Activated CD8-positive, alpha-beta memory T cell treated with anti-CD3 and anti-CD28 coated beads, Interleukin-2, amount 10 ng/mL, durations not matched to agents 7 days and 5 days (primary cell): ENCODE measurements at places on chromosomes 4 and X.

GRCh38 chr4:176989186-176989585 lies 196.5 kb upstream of the VEGFC start:
- no peak for DNase-seq

GRCh38 chrX:87679849-87680248 lies 162.2 kb downstream of the KLHL4 start:
- no peak for DNase-seq

DNA sequence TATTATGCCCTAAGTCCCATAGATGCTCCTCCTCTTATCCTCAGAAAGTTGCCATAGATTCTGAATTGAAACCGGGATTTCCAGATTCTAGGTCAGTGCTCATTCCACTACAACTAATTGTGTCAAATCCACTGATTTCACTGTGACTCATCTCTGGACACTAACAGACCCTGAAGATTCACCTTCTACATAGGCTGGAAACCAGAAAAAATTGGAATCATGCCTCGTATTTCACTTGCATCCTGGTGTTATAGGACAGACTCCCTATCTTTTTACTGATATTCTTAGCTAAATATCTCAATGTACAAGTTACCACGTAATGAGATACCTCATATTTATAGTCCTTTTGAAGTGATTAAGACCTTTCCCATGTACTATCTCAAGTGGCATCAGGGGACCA lies 36.7 kb downstream of the CLNK start:
- DNase-seq = no peak

GRCh38 chr4:103429283-103429682 lies 231.1 kb upstream of the CENPE start:
- no peak for DNase-seq

DNA sequence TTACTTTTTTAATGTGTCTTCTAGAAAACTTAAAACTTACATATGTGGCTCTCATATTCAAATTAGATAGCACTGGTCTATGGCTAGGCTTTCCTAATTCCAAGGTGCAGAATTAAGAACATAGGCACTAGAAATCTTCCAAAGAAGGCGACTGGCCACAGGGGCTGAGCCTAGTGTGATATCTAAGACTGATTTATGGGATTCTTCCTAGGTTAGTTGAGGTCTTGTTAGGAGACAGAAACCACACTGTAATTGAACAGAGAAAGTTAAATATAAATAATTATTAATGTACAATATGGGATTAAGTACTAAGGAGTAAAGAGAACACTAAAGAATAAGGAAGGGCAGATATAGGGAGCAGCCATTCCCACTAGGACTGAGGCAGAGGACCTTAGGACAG lies 48.3 kb downstream of the SNX25 start:
- DNase-seq = no peak

DNA sequence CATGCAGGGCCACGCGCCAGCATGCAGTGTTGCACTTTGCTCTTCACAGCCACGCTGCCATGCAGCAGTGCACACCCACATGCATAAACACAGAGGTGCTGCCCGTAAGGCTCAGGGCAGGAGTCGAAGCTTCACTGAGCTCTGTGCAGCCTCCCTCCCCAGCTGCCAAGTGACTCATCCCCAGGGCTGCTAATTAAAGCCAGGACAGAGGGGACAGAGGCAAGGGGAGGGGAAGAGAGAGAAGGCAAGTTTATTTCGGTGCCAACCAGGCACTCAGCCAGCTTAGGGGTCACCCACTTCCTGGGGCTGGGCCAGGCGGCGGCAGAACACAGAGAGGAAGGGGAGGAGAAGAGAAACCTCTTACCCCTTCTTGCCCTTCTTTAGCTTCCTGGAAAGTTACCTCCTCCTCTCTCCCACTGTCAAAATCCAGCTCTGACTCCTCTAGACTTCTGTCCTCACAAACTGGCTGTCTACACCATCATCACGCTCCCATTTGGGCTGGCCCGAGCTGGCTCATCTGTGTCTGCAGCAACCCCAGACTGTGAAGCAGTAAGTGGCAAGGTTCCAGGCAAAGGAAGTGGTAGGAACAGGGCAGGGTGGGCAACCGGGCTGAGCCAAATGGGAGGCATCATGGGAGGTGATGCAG lies 6.2 kb upstream of the IQSEC2 start:
- peak; percentile 53 for DNase-seq

GRCh38 chrX:46912098-46912602 lies at the start of gene JADE3:
TSS of gene JADE3 (plus strand) at chrX:46912421. CDS start at chrX:46984895, 72,474 bp downstream.
- DNase-seq = peak; percentile 39

DNA sequence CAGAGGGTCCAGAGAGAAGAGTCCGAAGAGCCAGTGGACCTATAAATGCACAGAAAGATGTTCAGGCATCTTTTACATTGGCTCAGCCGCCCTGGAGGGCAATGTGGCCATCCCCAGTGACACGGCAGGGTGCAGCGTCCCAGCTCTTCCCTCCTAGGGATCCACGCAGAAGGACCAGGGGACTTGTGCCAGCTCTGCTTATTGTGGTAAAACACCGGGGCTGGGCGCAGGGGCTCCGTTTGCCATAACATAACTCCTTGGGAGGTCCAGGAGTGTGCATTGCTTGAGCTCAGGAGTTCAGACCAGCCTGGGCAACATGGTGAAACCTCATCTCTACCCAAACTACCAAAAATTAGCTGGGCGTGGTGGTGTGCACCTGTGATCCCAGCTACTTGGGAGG lies 70.2 kb downstream of the CPZ start:
- no peak for DNase-seq

DNA sequence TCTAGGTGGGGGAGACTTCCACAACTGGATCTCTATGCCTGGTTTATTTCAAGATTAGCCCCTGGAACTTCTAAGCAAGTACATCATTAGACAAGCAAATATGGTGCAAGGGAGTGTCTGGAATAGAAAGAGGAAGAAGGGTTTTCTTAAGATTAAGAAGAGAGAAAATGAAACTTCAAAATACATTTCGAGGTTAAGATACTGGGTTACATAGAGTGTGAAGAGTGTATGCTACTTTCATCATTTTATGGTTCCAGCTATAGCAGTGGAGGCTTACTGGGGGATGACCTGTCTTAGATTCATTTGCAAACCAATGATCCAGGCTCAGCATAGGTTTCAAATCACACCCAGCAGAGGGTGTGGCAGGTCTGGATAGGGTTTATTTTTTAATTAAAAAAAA lies 144.4 kb upstream of the GATB start:
- DNase-seq = no peak

- DNase-seq = no peak
Observed at GRCh38 chr4:96056346-96056934, 216.5 kb downstream of the PDHA2 start.

DNA sequence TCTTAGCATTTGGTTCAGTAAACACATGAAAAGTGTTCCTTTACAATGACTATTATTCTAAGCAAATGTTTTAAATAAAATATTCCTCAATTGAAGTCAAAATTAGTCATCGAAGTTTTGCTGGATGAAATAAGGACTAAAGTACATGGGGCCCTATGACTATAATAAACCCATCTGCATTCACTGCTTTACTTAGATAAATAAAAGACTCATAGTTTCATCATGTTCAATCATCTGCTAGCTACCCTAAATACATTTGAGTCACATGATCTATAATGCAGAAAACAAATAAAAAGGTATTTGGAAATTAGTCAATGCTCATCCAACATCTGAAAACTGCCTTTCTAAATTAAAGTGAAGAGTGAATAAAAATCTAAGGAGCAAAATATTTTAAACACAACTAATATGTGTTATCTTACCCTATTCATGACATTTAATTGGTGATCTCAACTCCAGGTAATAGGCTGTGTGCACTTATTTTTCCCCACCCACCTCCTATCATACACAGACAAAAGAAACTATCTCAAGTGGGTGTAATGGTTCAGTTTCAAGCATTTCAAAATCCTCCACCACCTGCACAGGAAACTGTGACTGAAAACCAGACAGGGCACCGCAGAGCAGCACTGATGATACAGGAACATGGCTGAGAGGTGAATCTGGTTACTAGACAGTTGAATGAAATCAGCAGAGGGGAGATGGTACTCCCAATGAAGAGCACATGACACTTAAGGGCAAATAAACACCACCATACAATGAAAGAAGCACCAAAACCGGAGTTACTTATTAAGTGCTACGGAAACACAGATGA lies 78.6 kb downstream of the CAMK2D start:
- DNase-seq = peak; percentile 93

DNA sequence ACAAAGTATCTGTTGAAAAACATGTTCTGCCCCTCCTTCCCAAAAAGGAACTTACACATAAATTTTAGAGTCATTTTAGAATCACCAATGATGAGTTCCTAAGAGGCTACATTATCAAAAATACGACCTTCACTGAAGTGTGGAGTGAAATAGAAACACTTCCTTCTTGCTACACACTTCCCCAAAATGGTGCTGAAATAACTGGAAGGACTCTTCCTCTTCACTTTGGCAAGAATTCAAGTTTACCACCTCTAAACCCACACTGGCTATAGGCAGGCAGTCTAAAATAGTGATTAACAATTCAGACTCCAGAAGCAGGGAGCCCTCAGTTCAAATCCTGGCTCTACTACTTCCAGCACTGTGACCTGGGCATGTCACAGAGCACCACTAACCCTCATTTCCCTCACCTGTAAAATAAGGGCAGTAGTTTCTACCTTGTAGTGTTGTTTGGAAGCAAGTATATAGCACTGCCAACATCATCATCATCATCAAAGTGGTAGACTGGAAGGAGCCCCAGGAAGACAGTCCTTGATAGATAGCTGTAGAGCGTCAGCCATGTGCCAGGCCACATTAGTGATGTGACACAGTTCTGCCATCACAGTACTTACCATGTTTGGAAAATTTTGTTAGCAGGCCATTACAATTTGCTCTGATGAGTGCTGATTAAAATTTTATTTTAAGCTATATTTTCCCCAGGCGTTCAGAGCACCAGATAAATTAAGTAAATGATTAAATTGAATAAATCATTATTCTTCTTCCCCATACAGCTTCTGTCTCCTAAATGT lies 103.3 kb downstream of the PARM1 start:
- DNase-seq = no peak

GRCh38 chr4:109025471-109026076 lies 262.7 kb upstream of the ETNPPL start:
- no peak for DNase-seq

GRCh38 chr4:80948141-80948540 lies 82.4 kb upstream of the BMP3 start:
- no peak for DNase-seq

- no peak for DNase-seq
Observed at GRCh38 chr4:76589872-76590797, 155.1 kb downstream of the SHROOM3 start.

- DNase-seq = no peak
Observed at GRCh38 chr4:123017636-123018395, 95.4 kb upstream of the NUDT6 start.

DNA sequence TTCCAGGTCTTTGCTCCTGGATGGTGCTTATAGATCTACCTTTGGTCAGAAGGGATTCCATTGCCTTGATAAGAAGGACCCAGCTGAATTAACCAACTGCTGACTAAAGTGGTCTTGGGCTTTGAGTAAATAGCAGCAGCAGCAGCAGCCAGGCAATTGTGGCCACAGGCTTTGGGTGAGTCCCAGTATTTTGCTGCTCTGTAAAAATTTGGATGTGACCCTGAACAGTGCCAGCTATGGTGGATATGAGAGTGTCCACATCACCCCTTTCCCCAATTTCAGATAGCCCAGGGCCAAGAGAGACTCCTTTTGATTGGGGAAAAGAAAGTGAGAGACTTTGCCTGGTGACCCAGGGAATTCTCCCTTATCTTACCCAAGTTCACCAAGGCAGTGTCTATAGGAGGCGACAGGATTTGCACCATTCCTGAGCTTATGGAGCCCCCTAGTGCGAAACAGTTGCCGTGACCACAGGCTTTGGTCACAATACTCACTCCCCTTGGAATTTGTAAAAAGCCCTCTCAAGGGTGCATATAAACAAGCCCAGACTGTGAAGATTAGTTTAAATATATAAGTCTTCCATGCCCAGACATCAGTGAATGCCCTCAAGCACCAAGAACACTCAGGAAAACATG lies 518.0 kb downstream of the TMA16 start:
- no peak for DNase-seq

- no peak for DNase-seq
Observed at GRCh38 chrX:154333837-154334271, 38.3 kb downstream of the TKTL1 start.

DNA sequence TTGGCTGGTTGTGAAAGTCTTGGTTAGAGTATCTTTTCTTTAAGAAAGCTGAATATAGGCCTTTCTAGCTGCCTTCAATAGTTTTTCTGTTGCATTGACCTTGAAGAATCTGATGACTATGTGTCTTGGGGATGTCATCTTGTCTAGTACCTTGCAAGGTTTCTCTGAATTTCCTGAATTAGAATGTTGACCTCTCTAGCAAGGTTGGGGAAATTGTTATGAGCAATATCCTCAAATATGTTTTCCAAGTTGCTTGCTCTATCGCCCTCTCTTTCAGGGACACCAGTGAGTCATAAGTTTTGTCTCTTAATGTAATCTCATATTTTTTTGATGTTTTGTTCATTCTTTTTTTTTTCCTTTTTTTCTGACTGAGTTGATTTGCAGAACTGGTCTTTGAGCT lies 194.7 kb downstream of the RAB28 start:
- no peak for DNase-seq
